ENCODE measurements at places on chromosomes 7 and 10.

DNA sequence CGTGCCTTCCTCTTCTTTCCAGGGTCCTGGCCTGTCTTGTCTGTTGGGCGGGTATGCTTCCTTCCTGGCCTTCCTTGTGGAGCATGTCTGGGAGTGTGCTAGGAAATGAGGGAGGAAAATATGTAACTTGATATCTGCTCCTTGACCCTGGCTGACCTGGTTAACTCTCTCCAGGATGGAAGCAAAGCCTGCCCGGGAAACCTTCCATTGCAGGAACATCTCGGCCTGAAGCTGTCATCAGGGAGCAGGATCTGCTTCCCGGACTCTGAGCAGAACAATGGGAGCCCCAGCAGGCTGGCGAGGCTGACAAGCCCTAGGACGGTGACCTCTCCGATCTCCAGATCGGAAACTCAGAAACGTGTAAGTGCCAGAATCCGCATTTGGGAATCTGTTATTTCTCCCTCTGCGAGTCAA lies 340.3 kb downstream of the FRMD4A start:
- DNase-seq = no peak

- DNase-seq = peak; percentile 30
Measured at GRCh38 chr10:24894728-24895127, 57.7 kb downstream of the PRTFDC1 start.

DNA sequence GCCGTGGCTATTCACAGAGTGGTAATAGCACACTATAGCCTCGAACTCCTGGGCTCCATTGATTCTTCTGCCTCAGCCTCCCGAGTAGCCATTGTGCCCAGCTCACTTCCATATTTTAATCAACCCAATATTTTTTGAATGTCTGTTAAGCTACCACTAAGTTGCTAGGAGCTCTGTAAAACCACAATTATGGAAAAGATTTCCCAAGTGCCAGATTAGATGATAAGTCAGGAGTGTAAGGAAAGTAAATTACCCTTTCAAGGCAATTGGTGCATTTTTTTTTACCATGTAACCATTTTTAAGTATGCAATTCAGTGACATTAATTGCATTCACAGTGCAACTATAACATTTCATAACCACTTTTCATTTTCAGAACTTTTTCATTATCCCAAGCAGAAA lies 87.5 kb upstream of the GATAD1 start:
- DNase-seq = no peak

GRCh38 chr7:45080958-45081669 lies 7.7 kb downstream of the NACAD start:
- DNase-seq = no peak

DNA sequence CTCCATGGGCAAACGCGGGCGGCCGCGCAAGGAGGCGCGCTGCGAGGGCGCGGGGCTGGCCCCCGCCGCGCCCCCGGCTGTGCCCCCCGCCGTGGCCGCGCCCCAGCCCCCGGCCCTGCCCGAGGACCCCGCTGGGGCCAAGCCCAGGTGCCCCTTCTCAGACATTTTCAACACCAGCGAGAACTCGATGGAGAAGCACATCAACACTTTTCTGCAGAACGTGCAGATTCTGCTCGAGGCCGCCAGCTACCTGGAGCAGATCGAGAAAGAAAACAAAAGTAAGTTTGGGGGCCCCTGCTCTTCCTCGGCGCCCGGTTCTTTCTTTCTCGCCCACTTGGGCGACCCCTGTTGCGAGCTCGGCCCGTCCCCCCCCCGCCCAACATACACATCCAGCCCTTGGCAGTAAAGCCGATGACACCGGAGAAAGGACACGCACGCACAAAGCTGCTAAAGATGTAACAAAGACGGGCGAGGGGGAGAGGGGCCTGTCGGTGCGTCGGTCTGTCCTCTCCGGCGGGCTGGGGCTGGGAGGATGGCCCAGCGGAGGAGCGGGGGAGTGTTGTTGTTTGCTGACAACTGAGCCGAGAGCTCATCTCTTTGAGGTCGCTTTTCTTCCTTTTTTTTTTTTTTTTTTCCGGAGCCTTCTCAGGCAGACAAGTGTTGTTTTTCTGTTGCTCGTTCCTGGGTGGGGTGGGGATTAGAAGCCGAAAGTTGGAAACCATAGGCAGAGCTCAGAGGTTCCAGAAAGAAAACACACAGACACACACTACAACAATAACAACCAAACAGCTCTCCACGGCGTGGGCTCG lies 604 bp downstream of the MXI1 start:
- peak; percentile 59 for DNase-seq

- no peak for DNase-seq
Measured at GRCh38 chr7:115086146-115086841, 164.4 kb downstream of the MDFIC start.

DNA sequence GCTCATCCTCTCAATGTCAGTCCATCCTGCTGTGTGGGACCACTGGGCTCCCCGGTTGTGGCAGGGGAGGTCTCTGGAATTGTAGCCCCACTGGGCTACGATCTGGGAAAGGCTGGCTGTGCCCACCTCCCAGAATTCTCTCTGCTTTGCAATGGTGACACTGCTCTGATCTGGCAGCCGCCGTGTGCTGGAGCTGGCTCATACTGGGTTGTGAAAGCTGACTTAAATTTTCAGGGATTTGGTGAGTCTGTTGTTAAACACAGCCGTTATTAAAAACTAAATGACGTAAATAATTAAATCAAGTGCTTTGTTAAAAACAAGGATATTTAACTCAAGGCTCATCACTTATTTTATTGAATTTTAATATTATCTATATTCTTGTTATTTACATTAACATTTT lies 160.0 kb downstream of the TAX1BP1 start:
- no peak for DNase-seq

GRCh38 chr7:140773104-140773503 lies 76.6 kb downstream of the NDUFB2 start:
- DNase-seq = no peak

DNA sequence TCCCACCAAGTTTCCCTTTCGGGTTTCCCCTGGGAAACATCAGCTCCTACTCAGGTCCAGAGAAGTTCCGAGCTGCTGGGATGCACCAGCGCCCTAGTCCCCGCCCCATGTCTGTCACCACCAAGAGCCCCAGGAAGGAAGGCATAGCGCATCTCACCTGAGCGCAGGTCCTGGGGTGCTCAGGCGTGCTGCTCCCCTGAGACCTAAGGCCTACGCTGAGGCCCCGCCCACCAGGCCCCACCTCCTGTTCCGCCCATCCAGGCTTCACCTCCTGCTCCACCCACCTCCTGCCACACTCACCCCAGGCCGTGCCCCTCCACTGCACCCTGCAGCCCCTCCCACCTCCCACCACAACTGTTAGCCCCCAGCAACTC lies 1.2 kb upstream of the TFR2 start:
- DNase-seq = peak; percentile 41

GRCh38 chr7:128827971-128828711 lies 2.1 kb upstream of the FLNC start:
- no peak for DNase-seq

DNA sequence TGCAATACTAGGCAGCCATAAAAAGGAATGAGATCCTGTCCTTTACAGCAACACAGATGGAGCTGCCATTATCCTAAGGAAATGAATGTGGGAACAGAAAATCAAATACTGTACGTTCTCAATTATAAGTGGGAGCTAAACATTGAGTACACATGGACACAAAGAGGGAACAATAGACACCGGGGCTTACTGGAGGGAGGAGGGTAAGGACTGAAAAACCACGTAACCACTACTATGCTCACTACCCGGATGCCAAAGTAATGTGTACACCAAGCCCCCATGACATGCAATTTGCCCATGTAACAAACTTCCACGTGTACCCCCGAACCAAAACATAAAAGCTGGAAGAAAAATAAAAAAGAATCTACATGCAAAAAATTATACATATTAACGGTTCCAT lies 587.0 kb downstream of the PARD3 start:
- DNase-seq = no peak

GRCh38 chr7:83347945-83348444 lies 185.3 kb upstream of the PCLO start:
- no peak for DNase-seq

- DNase-seq = no peak
Measured at GRCh38 chr7:35714407-35714806, 19.5 kb upstream of the HERPUD2 start.

- DNase-seq = no peak
Measured at GRCh38 chr10:27822301-27822700, 76.7 kb upstream of the MKX start.

DNA sequence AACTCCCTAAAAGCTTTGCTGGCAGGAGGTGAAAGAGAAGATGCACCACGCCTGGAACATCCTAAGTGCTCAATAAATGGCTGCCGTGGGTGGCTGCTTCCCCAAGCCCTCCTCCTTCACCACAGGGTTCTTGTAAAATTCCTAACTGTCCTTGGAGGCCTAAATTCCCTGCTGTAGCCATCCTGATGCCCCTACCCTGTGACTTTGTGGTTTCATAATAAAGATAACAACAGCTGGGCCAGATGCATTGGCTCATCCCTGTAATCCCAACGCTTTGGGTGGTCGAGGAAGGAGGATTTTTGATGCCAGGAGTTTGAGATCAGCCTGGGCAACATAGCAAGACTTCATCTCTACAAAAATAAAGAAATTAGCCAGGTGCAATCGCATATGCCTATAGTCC lies 341.8 kb downstream of the ANKRD30A start:
- DNase-seq = no peak

GRCh38 chr7:24980534-24981170 lies 674 bp upstream of the OSBPL3 start:
- DNase-seq = peak; percentile 55

DNA sequence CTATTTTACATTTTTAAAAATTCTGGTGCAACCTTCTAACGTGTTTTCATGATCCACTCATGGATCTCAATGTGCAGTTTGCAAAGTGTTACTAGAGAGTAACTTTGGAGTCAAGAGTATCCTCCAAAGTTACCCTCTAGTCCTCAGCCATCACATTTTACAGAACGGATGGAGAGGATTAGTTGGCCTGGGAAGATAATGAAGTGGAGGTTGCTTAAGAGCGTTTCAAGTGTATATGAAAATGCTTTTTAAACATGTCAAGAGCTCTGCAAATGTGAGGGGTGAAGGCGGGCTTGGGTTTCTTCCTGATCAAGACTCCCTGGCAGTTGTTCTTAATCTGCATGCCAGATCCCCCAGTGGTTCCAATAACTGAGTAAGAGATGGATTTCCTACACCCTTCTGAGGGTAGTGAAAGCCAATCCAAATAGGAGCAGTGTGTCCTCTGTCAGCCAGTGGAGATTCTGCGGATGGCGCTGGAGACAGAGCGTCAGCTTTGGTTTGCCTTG lies 299.4 kb upstream of the NPVF start:
- DNase-seq = no peak

DNA sequence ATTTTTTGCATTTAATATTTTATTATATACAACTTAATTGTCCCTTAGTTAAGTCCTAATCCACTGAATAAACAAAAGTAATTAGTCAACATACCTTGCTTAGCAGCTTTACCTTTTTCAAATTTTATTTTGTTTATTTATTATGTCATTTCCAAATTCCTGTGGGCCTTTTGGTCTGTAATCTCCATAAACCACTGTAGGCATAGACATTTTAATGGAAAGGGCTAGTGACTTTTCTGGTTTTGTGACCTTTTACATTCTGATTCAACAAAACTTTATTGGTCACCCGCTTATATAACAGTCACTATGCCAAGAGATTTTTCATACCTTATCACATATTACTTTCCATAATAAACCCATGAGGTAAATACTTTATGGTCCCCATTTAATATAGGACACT lies 181.3 kb upstream of the PRPS1L1 start:
- DNase-seq = no peak

- DNase-seq = peak; percentile 87
Measured at GRCh38 chr7:128425850-128426249, 16.1 kb upstream of the IMPDH1 start.

DNA sequence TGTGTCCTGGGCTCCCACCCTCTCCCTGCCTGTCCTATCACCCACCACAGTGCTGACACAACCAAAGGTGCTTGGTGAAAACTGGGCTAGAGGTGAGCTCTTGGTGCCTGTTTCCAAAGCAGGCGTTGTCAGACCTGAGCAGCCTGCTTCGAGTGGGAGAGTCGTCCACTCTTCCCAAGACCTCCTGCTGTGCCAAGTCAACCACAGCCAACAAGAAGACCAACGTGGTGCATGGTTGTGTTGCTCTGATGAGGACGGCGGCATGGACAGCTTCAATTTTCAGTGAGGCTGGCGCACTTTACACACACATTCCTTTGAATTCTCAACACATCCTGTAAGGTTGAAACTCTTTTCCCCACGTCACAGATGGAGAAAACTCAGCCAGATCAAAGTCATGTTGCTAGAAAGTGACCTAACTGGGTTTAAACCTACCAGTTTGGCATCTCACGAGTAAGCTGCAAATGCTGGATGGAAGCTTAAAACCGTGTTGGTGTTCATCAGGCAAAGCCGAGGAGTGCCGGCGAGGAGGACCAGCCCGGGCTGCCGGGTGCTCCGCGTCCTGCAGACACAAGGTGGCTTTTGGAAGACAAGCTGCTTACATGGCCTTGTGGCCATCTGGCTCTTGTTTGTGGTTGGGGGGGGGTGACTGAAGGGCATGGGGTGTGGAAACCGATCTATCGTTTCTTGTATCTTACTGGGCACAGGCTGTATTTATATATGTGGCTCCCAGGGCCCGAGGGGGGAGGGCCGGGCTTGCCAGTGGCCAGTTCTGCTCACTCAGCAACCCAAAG lies 39.3 kb downstream of the INSIG1 start:
- DNase-seq = no peak

DNA sequence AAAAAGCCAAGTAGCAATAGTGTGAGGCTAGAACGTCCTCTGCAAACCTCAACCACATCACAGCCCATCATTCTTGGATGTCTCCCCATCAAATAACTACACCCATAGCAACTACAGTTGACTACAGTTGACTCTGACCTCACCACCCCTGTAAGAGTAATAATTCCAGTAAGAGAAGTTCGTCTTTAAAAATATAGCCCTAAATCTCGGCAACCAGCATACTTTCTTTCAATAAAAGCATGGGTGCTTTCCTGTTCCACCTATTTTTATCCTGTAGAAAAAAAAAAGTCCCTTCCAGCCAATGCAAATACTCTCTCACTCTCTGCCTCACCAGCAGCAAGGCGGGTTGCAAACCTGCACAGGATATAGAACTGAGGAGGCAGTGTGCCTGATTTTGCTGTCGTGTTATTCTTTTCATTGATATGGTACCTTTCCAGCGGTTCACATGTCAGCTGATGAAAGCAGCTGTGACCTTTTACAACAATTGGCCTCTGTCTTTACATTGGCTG lies 187.5 kb upstream of the NFE2L3 start:
- DNase-seq = no peak

GRCh38 chr7:73663033-73663432 lies 4.6 kb upstream of the VPS37D start:
- DNase-seq = no peak

All from stimulated activated naive CD8-positive, alpha-beta T cell treated with anti-CD3 and anti-CD28 coated beads, Interleukin-15, Interleukin-2, amounts not matched to agents 100 U/mL and 50 U/mL, for 24 hours (primary cell).